ENCODE measurements at places on chromosomes 7 and 10.

- no peak for DNase-seq
These were observed 59.1 kb downstream of the ELFN1 start for GRCh38 chr7:1729183-1729582.

DNA sequence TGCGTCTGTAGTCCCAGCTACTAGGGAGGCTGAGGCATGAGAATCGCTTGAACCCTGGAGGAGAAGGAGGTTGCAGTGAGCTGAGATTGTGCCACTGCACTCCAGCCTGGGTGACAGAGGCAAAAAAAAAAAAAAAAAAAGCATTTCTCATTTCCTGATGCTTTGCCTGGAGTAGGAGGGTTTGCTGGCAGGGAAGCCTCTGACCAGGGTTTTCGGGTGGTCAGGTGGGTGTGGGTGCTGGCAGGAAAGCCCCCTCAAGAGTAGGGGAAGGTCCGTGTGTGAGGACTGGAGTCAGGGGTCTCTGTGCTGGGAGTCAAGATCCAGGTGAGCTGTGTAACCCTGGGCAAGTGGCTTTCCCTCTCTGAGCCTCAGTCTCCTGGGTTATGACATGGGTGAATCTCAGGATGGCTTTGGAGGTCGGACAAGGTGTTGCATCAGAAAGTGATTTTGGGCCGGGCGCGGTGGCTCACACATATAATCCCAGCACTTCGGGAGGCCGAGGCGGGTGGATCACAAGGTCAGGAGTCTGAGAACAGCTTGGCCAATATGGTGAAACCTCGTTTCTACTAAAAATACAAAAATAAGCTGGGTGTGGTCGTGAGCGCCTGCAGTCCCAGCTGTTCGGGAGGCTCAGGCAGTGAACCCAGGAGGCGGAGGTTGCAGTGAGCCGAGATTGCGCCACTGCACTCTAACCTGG is 3.2 kb downstream of the AMZ1 start:
- DNase-seq: no peak

GRCh38 chr7:157757211-157757610 is 420.4 kb downstream of the DNAJB6 start:
- no peak for DNase-seq

DNA sequence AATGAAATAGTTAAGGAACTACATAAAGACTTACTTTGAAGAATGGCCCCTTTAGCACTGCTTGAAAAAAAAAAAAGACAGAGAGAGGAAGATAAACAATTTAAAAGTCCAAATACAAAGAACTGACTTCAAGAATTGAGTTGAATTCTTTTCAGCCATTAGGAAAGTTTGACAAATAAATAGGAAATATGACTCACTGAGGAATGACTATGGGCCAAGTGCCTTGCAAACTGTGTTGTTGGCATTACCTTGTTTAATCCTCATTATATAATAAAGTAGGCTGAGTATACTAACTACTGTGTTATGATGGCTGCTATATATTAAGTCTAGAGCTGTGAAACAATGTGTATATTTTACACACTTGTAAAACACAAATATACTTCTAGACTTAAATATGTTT is 151.1 kb downstream of the ELMO1 start:
- no peak for DNase-seq

DNA sequence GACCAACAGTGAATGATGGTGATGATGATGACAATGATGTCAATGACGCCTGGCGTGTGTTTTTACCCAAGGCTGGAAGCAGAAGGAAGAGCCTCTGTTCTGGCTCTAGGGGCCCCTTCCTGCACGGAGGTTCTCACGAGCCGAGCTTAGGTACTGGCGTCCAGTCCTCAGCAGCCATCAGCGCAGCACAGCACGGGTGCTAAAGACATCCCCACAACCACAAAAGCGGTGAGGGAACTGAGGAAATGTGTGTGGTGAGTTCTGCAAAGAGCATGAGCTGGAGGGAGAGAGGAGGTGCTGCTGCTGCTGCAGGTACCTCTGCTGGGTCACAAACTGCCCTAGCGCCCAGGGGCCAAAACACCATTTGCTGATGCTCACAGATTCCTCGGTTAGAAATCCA is 81.6 kb downstream of the SFMBT2 start:
- DNase-seq: no peak

GRCh38 chr7:77459311-77459726 is 43.2 kb upstream of the GSAP start:
- DNase-seq: no peak

GRCh38 chr7:51356849-51357516 is 40.4 kb upstream of the COBL start:
- no peak for DNase-seq

DNA sequence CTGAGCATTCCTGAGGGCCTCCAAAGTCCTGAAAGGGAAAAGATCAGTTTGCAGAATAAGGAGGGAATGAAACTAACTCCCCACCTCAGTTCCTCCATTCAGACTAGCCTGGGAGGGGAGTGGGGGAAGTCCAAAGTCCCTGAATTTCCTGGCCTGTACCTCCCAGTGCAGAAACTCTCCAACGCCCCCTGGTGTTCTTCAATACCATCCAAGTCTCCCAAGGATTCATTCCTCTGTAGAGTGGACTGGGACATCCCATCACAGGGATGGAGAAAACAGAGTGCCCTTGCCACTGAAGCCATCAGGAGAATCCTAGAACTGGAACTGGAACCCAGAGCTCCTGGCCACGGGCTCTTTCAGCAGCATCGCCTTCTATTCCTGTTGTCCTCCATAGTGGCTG is 1.6 kb upstream of the COL13A1 start:
- DNase-seq: peak; percentile 42

Data from astrocyte of the cerebellum (primary cell).